ENCODE measurements at places on chromosomes 7 and 10.
A peak's percentile ranks its signal among the peaks of the same experiment; 100 is the strongest.

DNA sequence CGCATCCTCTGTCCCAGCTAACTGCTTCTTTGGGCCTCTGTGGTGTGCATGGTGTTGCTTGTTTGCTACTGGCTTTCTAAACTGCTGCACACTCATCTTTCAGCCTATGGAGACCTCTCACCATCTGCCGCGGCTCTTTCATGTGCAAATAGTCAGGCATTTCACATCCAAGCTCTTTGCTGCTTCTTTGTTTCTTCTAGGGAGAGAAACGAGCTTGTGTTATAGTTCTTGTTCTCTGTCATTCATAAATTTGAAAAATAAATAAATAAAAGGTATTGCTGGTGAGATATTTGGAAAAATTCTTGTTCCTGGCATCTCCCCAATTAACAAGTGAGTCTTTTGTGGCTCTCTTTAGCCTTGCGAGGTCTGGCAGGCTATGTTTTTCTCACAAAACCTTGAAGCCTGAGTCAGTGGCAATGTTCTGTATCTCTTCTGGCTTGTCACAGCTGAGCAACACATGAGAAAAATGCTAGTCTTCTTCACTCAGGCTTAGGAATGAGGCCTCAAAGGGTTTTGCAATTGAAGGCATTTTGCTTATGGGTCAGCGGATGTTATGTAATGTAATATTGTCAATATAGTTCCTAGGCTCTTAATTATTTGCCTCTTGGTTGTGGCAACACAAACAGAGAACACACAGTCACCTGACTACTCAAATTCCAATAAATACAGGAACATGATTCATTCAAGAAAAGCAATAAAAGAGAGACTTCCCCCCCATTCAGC lies 274.0 kb downstream of the FRMD4A start:
- DNase-seq: no peak

GRCh38 chr10:20744821-20745220 lies 152.3 kb downstream of the NEBL start:
- DNase-seq: no peak

- no peak for DNase-seq
Measured at GRCh38 chr10:92644921-92645320, 44.8 kb upstream of the HHEX start.

DNA sequence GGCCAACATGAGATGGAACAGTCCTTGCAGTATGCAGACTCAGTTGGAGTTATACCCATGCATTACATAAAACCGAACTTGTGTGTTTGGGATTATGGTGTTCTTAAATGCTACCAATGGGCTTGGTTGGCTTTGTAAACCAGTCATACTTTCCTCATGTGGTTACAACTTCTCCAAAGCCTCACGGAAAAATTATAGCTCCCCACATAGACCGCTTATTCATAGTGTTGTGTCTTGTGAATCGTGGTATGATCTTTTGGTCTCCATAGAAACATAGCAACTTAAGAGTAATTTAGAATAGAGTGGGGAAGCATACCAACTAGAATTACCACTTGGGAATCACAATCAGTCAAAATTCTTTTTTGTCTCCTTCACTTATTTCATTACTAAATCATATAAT lies 112.3 kb upstream of the FZD1 start:
- DNase-seq: no peak

DNA sequence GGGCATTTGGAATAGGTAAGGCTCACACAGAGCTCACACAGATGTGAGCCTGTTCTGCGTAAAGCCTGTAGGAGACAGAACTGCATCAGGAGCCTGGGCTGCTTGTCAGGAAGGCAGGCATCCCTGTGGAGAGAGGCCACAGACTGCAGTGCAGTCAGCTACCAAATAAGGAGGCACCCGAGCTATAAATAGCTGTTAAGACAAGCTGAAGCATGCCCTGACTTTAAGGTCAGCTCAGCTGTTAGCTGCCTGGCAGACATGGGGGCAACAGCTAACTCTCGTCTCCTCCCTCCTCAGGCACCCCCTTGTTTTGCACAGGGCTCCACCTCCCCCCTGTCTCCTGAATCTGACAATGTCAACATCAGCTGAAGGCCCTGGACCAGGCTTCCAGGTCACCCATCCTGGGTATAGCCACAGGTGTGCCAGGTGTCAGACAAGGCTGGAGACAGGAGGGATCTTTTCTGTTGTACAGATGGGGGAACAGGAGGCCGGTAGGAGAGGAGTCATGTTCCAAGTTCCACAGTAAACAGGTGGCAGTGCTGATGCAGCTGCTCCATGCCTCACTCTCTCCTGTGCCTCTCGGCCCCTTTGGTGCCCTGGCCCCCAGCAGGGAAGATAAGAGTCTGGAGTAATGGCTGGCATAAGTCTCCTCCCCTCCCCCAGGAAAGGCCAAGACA lies 27.6 kb upstream of the MKRN1 start:
- DNase-seq: peak; percentile 49

DNA sequence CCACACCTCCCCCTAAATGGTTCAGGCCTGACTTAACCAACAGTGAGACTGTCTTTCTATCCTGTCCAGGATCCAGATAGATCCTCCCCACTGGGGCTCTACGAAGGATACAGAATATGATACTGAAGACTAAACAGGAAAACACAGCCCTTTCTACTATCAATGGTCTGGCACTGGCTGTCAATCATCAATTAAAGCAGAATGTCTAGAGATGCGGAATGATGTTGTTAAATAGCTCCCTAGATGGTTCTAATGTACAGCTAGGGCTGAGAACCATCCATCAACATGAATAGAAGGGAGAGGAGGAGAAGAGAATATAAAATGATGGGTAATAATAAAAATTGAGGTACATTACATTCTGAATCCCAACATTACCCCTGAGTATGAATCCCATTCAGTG lies 314.3 kb upstream of the CELF2 start:
- DNase-seq: no peak

GRCh38 chr10:58266826-58267712 lies 625 bp downstream of the IPMK start:
- DNase-seq: no peak

DNA sequence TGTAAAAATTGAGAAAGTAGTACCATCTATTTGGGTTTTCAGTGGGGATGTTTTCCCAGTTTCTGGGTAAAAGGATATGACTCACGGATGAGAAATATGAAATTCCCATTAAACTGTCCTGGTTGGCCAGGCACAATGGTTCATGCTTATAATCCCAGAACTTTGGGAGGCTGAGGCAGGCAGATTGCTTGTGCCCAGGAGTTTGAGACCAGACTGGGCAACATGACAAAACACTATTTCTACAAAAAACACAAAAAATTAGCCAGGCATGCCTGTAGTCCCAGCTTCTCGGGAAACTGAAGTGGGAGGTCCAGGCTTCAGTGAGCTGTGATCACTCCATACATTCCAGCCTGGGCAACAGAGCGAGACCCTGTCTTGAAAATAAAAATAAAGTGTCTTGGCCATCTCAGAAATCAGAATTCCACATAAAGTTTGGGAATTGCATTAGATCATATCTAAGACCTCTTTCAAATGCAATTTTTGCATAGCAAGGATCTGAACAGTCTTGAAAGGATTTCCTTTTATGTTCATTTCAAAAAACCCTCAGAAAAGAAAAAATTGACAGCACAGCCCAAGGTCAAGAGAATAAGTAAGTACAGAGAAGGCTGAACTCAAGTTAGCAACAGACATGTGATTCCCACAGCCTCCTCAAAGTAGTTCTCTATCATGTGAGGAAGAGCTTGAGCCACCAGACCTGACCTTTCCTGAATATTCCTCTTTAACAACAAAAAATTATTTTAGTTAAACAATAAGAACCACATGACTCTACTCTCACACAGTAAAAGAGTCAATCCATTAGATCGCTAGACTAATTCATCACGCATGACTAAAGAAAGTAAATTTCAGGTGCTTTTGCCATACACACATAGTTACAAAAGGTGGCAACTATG lies 141.5 kb upstream of the CAV2 start:
- DNase-seq: no peak

- DNase-seq: no peak
Measured at GRCh38 chr7:5001911-5002310, 42.9 kb upstream of the MMD2 start.

- no peak for DNase-seq
Measured at GRCh38 chr10:106857728-106858127, 306.8 kb downstream of the SORCS1 start.

GRCh38 chr10:104230490-104230889 lies 1.7 kb downstream of the CFAP43 start:
- DNase-seq: no peak

DNA sequence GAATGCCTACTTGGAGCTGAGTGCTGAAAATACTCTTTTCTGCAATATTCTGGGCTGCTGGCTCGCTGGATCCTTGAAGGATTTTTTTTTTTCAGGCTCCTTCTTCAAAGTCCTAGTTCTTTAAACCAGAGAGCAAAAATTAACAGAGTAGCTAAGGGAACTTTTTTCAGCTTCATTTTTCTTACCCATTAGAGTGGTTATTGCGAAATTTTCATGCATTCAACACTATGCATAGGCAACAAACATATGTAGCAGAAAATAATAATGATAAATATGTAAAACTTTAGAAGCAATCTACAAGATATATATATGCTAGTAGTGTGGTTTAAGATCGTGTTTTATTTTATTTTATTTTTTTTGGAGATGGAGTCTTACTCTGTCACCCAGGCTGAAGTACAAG lies 264.6 kb downstream of the SFMBT2 start:
- DNase-seq: no peak

- no peak for DNase-seq
Measured at GRCh38 chr10:22251751-22252223, 34.0 kb upstream of the EBLN1 start.

GRCh38 chr10:133353202-133353959 lies 4.4 kb downstream of the FUOM start:
- DNase-seq: peak; percentile 32

DNA sequence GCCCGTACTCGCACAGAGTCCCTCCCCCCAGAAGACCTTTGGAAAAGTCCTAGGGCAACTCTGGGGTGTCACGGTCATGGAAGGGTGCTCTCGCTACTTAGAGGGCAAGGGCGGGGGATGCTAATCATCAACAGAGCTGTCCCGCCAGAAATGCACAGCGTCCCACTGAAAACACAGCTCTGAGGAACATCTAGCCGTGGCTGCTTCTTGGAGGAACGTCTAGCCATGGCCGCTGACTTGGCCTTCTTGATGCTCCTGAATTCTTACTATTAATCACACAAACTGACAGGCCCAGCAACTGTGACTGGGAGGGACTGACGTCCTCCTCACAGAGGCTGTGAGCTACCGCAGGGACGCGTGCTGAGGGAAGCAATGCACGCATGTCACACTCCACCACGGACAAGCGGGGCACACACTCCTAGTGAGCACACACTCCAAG lies 1.7 kb downstream of the TUBGCP2 start:
- DNase-seq: no peak

DNA sequence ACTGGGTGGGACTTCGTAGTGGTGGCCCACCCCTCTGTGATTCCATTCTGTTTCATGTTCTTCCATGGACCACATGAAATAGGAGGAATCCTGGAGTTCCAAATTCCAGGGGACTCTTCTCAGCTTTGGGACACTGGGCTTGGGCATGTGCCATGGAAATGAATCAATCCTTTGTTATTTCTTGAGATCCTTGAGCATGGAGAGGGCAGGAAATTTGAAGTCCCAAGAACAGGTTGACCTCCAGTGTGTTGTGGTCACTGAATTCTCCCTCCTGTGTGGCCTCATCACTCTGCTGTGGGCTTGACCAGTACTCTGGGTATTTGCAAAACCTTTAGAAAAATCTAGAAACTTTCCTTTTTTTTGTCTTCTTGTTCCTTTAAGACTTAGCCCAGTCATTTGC lies 22.7 kb downstream of the TACR2 start:
- no peak for DNase-seq

DNA sequence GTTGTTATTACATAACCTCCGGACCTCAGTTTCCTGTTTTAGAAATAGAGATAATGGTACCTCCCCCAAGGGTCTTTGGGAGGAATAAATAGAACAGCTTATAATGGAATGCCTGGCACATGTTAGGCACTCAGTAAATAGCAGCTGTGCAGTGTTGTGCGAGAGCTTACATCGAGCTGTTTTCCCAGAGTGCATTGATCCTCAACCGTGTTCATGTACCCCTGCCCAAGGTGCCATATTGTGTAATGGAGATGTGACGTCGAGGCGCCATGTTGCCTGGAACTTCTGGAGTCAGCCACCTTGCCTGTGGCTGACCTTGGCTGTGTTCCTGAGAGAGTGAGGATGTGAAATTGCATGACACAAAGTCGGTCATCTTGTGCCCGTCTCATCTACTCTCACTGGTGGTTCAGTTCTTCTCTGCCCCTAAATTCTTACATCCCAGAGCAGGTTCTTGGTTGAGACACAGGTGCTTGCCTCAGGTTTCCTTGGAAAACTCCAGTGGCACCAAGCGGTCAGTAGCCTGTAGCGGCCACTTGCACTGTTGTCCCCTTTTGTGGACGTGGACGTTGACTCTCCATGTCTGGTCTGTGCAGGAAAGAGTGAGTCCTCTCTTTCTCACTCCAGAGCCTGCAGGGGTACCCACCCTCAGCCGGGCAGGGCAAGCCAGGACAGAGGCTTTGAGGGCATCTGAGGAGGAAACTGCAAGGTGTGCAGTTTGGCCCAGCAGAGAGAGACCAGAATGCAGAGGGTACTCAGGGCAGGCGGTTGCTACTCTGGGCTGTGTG lies 230.6 kb downstream of the MGMT start:
- DNase-seq: no peak

DNA sequence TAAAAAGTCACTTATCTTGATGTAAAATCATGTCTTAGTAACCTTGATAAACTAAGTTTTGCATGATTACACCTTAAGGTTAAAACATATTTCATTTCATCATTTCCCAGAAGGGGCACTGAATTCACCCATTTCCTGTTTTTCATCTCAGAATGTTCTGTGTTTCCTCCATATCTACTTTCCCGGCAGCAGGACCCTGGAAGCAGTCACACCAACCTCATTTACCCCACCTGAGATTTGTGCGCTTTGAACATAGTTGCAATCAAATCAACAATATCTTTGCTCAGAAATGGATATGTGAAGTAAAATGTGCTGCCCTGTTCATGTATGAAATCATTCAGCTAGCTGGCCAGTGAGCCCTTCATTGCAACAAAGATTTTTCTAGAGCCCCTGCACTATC lies 46.8 kb downstream of the IKZF1 start:
- DNase-seq: no peak

- DNase-seq: no peak
Measured at GRCh38 chr10:132520177-132520811, 17.3 kb upstream of the INPP5A start.

DNA sequence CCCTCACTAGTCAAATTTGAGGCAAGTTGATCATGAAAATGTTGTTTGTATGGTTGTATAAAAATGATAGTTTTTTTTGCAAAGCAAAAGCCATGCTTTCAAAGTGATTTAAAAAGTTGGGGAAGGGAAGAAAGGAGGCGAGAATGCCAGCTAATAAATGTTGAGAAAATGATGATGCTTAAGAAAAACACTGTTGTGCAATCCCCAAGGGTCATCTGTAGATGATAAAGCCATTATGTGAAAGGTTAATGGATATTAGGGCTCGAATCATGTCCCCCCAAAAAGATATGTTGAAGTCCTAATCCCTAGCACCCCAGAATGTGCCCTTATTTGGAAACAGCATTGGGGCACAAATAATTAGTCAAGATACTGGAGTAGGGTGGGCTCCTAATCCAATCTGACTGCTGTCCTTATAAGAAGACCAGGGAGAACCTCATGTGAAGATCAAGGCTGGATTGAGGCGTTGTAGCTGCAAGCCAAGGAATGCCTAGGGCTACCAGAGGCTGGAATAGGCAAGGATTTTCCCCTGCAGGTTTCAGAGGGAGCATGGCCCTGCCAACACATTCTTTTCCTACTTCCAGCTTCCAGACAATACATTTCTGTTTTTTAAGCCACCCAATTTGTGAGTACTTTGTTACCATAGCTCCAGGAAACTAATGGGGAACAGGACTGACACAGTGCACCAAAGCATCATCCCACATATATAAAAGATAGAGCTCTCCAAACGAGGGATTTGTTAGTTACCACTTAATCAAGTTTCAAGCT lies 35.4 kb upstream of the MKLN1 start:
- DNase-seq: no peak

- no peak for DNase-seq
Measured at GRCh38 chr10:13189961-13190360, 28.6 kb downstream of the MCM10 start.
